ENCODE measurements at places on chromosomes 7 and 10.

GRCh38 chr7:47361236-47361635 lies 220.7 kb downstream of the TNS3 start:
- DNase-seq: no peak

- no peak for DNase-seq
These were observed 130.4 kb upstream of the STEAP4 start for GRCh38 chr7:88437132-88437531.

GRCh38 chr10:27717861-27718260 lies 27.8 kb downstream of the MKX start:
- DNase-seq: no peak

DNA sequence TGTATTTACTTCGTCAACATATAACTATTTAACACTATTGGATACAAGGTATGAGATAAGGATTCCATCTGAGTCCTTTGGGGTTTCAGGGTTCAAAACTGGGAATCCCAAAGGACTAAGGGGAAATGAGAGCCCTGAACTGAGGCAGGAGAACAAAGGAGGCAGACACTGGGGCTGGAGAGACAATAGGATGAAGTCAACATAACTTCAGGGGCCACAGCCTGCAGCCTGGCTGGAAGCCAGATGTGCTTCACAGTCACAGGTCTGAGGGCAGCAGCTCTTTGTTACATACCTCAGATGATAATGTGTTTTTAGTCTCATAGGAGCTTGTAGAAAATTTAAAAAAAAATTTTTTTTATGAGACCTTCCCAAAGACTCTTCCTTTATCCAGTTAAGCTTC lies 73.3 kb downstream of the NRF1 start:
- no peak for DNase-seq

DNA sequence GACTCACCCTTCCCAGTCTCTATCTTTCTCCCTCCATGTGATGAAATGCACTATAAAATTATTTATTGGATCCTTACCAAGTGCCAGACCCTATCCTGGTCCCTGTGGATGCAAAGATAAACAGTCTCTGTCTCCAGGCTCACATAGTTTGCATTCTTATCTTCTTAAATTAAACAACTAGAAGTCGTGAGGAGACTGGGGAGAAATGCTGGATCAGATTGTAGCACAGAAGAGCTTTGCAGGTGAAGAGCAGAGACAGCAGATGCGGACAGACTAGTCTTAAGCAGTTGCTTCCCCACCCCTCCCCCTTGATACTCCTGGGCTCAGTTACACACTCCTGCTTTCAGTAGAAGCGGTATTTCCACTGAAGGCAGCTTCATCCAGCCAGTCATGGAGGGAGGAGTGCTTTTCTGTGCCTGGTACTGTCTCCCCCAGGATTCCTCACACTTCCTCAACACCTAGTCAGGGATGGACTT lies 20.8 kb upstream of the CDK1 start:
- no peak for DNase-seq

DNA sequence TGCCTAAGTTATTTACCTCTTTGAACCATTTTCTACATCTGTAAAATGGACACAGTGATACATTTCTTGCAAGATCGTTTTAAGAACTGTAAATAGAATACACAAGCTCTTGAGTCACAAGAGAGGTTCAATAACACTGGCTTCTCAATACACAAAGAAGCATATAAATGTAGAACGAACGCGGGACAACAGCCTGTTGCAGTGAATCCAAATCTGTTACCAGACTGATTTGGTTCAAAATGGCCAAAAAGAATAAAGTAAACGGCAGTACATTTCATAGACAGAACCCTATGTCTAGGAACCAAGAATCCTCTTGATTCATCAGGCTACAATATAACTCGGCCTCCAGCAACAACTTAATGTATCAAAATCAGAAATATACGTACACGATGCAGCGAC lies 701 bp downstream of the MTPAP start:
- DNase-seq: no peak

All from NCI-H460 (cell line).